ENCODE measurements at places on chromosomes 4 and X.

DNA sequence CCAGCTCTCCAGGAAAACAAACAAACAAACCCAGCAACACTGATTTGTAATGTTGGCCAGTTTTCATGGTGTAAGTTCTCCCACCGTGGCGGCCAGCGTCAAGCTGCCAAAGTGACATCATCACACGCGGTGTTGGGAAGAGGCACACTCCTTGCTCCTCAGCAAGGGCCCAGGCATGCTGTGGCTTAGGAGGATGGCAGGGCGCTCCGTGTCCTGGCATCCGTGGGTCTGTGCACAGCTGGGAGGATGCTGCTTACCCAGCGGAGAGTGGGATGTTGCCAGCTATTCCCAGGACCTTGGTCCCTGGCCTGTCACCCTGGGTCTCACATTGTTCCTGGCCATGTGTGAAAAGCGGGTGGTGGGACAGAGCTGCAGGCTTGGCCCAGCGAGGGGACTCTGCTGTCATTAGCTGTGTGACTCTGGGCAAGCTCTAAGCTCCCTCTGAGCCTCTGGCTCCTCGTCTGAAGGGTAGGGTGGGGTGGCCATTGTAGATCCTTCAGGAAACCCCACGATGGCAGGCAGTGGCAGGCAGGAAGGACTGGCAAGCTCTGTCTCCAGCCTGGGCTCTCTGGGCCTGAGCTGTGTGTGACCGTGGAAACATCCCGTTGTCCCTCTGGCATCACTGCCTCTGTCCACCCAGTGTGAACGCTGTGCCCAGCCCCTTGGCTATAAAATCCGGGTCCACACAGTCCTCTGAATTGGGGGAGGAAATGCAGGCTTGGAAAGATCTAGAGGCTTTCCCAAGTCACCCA, 10.8 kb downstream of the PSAPL1 start:
- no peak for DNase-seq

DNA sequence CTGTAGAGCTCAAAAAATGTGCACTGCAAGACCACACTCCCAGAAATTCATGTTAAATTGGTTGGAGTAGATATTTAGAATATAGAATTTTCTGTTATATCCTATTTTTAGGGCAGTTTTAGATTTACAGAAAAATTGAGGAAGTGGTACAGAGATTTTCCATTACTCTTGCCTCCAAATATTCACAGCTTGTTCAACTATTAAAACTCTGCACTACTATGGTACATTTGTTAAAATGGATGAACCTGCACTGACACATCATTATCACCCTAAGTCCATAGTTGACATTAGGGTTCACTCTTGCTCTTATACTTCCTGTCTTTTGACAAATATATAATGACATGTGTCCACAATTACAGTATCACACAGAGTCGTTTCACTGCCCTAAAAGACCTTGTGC, 1724.5 kb downstream of the C4orf33 start:
- no peak for DNase-seq

- DNase-seq: no peak
These were observed 48.3 kb downstream of the MTHFD2L start for GRCh38 chr4:74206088-74206825.

- no peak for DNase-seq
These were observed 41.0 kb downstream of the CEP44 start for GRCh38 chr4:174324725-174325124.

- DNase-seq: no peak
These were observed 48.8 kb downstream of the SHOX start for GRCh38 chrX:679291-679979.

DNA sequence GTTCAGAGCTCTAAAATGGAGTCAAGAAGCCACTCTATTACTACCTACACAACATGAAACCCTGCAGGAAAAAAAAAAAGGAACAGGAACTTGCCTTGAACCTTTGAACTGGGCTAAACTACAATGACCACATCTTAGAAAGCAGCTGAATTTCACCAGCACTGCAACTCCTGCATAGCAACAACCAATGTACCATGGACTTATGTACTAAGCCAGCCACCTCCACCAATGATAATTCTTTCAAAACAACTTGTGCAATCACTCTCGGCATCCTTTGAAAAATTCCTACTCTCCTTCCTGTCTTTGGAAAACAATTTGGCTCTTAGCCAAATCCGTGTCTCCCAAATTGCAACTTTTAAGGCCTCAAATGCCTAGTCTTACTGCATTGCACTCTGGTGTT, 26.8 kb upstream of the FMR1 start:
- DNase-seq: no peak

GRCh38 chrX:41661366-41662095, 27.2 kb upstream of the GPR34 start:
- DNase-seq: no peak

DNA sequence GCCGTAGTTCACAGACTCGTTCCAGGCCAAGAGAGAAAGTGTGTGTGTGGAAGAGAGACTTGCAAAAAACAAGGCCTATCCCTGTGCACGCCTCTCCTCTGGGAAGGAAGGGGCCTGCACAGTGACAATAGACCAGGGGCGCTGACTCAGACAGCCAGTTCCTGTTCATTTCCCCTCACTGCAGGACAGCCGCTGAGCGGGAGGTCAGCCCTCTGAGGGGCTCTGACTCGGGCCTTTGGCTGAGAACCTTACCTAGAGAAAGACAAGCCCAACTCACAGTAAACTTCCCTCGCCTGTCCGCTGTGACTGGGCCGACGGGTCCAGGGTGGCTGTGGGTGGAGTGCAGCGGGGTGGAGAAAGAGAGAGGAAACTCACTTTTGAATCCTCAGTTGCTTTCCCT, 52.1 kb downstream of the RTL5 start:
- DNase-seq: no peak

DNA sequence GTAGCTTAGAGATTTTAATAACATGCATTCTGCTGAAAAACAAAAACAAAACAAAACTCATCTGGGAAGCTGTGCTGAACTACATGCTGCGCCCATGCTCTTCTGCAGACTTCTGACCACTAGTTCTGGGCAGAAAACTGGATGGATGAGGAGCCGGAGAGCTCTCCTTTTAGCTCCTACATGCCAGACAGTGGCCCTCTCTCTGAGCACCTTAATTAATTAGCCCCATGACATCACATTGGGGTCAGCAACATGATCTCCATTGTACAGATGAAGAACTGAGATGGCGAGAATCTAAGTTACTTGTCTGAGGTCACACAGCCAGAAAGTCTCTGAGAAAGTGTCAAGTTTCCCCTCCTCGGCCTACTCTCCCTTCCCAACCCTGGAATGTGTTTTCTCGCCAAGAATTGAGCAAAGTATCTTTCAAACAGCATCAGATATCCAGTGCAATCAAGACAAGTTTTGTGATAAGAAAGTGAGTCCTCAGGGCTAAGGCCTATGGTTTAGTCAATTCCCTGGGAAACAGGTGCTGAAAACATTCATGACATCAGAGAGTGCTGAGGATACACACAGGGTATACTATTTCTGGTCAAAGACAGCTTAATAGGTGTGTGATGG, 21.6 kb downstream of the SCD5 start:
- DNase-seq: no peak

DNA sequence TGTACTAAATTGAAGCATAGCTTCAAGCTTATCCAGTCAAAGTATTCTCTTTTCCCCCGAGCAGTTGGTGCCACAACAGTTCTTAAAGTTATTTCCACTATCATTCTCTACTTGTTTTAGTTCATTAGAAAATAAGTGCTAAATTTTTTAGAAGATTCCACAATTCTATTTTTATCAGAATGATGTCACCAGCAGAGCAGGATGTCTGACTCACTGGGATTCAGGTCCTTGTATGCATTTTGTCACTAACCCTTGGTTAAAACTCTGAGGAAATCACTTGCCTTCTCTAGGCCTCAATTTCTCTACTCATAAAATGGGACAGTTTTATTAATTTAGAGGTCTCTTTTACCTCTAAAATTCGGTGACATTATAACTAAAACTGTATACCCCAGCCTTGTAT, 3.4 kb downstream of the DDX53 start:
- DNase-seq: no peak

GRCh38 chrX:85381602-85382001, 2.1 kb upstream of the POF1B start:
- DNase-seq: no peak

GRCh38 chr4:153111426-153112040, 92.7 kb upstream of the TRIM2 start:
- no peak for DNase-seq

- no peak for DNase-seq
These were observed 964 bp downstream of the VEGFC start for GRCh38 chr4:176791591-176792325.

DNA sequence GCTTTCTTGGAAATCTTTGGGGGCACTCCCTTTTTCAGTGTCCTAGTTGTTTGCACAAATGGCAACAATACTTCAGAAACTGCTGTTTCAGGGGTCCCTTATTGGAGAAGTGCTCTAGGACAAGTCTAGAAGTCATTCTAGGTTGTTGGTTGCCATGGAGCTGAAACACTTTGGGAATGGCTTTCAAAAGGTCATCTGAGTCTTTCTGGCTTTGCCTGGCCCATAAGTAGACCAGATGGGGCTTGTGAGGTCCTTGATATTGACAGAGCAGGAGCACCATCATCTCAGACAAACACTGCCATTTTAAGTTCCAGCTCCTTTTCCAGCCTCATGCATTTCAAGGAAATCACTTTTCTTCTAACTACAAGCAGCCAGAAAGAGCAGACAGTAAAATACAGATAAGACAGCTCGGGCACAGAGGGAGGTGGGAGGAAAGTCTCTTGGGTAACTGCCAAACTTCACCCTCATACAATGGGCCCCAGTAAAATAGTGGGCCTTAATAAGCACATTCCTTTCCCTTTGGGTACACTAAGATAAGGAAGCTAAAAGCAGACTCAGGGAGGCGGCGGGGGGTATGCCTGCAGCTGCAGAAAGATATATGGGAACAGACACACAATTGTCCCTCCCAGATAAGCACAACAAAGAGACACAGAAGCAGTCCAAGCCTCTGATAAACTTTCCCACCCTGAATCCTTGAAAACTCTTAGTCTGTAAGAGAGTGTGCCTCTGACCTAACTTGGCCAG, 8.5 kb upstream of the NXF3 start:
- no peak for DNase-seq

DNA sequence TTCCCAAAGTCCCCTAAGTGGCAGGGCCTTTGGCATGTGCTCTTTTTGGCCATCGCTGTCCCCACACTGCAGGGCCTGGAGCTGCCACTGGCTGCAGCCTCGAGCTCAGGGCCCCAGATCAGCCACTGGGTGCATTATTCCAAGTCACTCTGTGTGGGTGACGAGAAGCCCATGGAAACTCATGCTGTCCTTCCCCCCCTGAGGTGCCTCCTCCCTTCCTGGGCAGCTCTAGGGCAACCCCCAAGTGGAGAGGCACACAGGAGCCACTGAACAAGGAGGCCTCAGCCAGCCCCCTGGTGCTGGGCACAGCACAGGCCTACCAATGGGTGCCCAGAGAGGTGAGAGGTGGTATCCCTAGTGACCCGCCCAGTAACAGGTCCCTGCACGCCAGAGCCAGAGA, 84.5 kb downstream of the PPP2R2C start:
- DNase-seq: no peak

DNA sequence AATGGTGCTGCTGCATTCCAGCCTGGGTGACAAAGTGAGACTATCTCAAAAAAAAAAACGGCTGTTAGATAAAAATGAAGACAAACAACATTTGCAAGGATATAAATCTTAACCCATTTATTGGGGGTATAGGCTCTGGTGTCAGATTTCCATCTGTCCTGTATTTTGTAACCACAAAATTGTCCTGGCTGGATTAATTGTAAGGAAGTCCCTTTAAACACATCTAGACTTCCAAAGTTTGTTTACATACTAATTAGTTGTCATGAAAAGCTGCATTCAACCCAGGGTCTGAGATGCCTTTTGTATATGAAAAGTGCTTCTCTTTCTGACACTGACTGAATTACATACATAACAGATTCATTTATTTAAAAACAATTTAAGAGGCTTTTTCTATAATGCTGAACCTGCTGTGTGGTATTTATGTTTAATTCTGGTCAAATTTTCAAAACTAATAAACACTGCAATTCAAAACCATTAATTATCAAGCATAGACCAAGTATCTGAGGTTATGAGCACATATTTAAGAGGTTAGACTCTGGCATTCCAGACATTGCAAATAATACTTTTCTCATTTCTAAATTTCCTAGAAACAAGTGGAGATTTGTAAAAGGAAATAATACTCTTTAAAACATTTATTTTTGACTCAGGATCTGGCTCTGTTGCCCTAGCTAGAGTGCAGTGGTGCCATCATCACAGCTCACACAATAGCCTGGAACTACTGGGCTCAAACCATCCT, 17.5 kb upstream of the UGDH start:
- no peak for DNase-seq

- no peak for DNase-seq
These were observed 212.7 kb downstream of the SH3BGRL start for GRCh38 chrX:81414630-81415029.

GRCh38 chr4:89338206-89338605, 30.6 kb upstream of the GPRIN3 start:
- DNase-seq: no peak

DNA sequence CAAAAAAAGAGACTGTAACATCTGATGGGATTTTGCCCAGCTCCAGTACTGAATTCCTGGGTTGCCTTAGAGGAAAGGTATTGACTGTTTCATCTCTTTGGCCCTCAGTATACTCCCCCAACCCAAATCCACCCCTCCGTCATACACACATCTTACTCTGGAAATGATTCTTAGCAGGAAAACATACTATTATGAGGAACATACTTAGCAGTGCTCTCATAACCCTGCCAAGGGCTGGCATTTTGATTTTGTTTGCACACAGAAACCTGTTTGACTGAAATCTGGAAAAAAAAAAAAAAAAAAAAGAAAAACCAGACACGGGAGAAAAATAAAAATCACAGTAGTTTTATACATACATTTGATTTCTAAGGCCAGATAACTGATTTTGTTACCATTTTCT, 19.4 kb upstream of the AR start:
- no peak for DNase-seq

- DNase-seq: peak; percentile 38
These were observed 63.9 kb downstream of the WFS1 start for GRCh38 chr4:6333301-6334202.

DNA sequence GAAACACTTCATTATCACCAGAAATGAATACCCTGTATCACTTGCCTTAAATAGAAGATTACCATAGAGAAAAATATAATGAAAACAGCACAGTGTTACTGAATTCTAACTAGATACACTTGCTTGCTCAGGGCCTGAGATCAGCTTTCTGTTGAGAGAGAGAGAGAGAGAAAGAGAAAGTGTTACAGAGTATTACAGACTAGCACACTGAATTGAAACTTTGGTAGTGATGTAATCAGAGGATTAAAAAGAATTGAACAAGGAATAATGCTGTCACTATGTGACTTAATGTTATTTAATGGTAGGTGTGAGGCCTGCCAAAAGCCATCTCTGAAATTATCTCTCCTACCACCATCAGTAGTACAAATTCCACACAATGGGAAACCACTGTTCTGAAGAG, 35.5 kb upstream of the CASK start:
- no peak for DNase-seq

GRCh38 chr4:147285751-147286150, 195.1 kb upstream of the EDNRA start:
- DNase-seq: no peak
